Stimulated activated CD8-positive, alpha-beta memory T cell treated with anti-CD3 and anti-CD28 coated beads, Interleukin-4, amount 100 ng/mL, for 1 hour (primary cell): ENCODE measurements at places on chromosomes 4 and X.

- DNase-seq = no peak
Measured at GRCh38 chr4:73086095-73086868, 16.8 kb upstream of the COX18 start.

GRCh38 chr4:184234155-184234554, 16.5 kb upstream of the ENPP6 start:
- no peak for DNase-seq

- DNase-seq = no peak
Measured at GRCh38 chr4:17232566-17233253, 279.2 kb downstream of the QDPR start.

- DNase-seq = no peak
Measured at GRCh38 chr4:172680691-172681090, 487.9 kb upstream of the GALNT7 start.

DNA sequence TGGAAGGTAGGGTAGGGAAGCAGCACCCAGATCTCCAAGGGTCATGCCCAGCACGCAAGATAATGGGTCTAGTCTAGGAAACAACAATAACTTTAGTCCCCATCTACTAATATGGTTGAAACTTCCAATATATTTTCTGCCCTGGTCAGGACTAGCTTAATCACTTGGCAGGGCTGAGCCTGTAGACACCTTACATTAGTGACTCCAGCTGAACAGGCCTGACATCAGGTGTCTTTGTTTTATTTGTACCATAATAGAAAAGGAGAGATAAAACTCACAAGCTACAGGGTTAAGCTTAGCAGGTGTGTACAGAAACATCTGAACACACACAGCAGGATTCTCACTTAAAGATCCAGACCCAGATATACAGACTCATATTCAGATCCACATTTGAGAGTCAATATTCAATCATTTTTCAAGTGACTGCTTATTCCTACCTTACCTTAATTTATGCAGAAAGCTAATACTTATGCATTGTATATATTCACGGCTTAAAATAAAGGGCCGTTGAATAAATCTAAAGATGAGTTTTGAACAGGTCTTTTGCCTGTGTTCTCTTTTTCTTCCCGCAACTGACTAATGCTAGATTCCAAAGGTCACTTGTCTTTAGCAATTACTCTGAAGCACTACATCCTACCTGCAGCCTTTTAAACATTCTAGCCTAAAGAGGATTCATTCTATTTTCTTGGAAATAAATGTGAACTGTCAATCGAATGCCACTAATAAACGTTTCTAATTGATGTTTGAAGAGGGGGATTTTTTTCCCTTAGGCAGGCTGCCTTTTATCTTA, 745.3 kb downstream of the RPA4 start:
- DNase-seq = no peak

DNA sequence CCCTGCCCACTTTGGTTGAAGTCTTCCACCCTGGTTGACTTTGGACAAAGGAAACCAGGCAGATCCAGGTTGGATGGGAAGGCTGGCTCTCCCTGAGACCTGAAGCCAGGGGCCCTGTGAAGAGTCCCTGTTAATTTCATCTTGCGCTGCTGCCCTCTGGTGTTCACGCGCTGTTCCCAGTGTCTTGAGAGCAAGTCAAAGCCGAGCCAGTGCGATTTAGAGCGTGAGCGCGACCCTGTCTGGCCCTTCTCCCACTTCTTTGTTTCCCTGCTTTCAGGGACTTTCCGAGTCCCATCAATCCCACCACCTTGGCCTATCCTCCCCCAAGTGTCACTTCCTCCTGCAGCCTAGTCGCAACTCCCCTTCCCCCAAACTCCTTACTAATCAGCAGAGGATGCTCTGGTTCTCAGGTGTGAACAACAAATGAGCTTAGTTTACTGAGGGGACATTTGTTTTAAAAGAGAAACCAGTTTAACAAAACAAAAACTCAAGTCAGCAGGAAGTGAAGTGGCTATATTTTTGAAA, 25.8 kb upstream of the CHRNA9 start:
- DNase-seq = peak; percentile 90

- no peak for DNase-seq
Measured at GRCh38 chrX:16876696-16877095, 6.5 kb upstream of the RBBP7 start.

- no peak for DNase-seq
Measured at GRCh38 chrX:46381630-46382029, 163.6 kb downstream of the ZNF674 start.

DNA sequence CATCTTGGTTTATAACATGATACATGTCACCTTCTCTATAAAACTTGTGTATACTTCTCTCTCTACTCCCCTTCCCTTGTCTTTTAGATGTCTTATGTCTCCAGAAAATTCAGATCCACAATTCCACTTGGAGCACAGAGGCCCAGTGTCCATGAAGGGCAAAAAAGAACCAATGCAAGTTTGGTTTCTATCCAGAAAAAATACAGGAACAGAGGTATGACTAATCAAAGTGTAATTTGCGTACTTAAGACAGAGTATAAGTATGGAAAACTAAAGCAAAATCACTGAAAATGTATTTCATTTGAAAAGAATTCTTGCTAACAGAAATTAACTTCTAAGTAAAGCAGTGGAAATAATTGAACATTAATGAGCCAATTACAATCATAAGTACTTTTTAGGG, 46.2 kb downstream of the GUCY1B1 start:
- DNase-seq = no peak

- no peak for DNase-seq
Measured at GRCh38 chr4:30768277-30768676, 48.1 kb downstream of the PCDH7 start.

DNA sequence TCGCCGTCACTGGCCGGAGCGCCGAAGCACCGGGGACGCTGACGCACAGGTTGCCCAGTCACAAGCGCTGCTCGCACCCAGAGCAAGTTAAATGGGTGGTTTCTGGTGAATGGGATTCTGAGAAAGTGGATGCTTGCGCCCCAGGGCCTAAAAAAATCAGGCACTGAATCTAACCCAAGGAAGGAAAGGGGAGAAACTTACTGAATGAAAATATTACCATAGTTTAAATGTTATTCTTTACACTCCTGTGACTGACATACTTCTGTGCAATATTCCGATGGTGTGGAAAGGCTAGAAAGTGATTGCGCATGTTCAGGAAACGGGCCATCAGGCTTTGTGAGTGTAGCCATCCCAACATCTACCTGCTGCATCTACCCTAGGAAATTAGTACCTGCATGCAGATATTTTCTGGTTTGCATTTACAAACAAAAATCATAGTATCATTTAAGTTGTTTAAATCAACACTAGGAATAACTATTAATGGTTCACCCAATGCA, 838 bp upstream of the ABCG2 start:
- DNase-seq = no peak

- DNase-seq = no peak
Measured at GRCh38 chrX:16664626-16665025, 14.7 kb downstream of the S100G start.

GRCh38 chrX:45771114-45771513, 570.4 kb upstream of the DIPK2B start:
- no peak for DNase-seq

GRCh38 chrX:47361538-47362511, 8.6 kb upstream of the ZNF157 start:
- DNase-seq = no peak

DNA sequence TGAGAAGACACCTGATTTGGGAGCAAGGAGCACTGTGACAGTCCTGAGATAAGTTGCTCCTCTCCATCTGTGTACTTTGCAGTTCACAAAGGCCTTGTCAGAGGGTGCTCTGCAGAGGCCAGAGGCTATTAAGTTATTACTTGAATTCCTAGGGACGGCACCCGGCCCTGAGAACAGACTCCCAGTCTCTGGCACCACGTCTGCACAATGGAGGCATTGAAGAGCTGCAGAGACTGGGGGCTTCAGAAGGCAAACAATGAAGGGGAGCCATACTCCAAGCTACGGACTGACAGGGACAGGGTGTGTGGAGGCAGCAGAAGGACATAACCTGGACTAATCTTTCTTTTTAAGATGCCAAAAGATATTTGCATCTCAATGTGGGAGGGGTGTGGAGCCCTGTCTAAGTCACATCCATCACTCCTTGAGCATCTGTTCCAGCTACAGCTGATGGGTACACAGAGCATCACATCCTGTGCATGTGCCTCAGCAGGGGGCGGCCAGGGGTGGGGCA, 11.5 kb downstream of the RASGEF1B start:
- no peak for DNase-seq

DNA sequence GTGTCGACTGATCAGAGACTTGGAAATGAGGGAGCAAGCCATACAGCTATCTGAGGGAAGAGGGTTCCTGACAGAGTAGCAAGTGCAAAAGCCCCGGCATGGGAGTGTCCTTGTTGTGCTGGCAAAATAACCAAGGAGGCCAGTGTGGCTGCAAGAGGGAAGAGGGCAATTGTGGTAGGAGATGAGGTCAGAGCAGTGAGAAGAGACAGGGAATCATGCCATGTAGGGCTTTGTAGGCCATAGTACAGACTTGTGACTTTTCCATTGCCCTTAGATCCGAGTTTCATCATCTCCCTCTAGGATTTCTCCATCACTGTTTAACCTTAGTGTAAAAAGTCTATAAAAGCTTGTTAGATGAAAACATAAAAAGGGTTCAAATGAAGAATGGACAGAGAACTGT, 76.2 kb downstream of the DOCK11 start:
- DNase-seq = no peak

DNA sequence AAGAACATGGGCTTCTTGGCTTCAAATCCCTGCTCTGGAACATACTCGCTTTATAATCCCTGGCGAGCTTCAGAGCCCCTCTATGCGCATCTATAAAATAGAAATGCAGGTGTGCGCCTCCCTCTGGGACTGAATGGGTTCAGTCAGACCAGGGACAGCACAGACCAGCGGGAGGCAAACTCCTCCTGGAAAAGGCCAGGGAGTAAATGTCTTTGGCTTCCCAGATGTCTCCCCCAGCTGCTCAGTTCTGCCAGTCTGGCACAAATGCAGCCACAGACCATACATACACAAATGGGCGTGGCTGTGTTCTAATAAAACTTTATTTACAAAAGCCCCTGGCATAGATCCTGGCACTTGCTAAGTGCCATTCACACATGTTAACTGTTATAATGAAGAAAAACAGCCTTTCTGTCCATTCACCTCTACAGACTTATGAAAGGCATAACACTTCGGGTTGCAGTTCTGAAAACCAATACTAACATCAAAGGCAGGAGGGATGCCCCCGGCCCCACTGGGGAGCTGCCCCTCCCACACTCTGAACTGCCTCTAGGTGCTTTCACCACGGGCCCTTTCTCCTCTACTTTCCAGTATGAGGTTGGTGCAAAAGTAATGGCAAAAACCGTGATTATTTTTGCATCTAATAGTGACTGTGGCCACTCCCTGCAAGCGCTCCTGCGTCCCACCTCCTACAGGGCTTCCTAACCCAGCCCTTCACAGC, 4.6 kb downstream of the JAKMIP1 start:
- no peak for DNase-seq

- DNase-seq = no peak
Measured at GRCh38 chrX:69319376-69319775, 154.1 kb upstream of the PJA1 start.

GRCh38 chr4:164081371-164081770, 586.9 kb downstream of the TMA16 start:
- no peak for DNase-seq

- no peak for DNase-seq
Measured at GRCh38 chr4:145554691-145555090, 64.5 kb upstream of the MMAA start.

GRCh38 chrX:41184312-41184711, 99.1 kb downstream of the USP9X start:
- DNase-seq = no peak

GRCh38 chrX:136272325-136272724, 21.1 kb upstream of the MAP7D3 start:
- DNase-seq = no peak

- DNase-seq = no peak
Measured at GRCh38 chr4:23932186-23932585, 42.3 kb upstream of the PPARGC1A start.

DNA sequence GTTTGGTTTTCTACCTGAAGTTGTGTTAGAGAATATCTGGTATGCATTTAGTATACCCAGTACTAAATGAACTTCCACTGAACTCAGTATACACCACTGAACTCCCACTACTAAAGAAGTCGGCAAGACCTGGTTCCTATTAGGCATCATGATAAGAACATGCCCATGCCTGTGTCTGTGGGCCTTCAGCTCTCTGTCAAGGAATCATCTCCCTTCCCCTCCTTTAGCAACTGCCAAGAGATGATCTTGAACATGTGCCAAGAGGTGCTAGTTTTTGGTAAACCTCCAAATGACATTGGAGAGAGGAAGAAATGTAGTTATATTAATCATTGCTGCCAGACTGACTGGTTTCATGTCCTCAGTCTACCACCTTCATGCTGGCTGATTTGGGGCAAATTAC, 113.2 kb downstream of the ATP10D start:
- no peak for DNase-seq

GRCh38 chrX:107398115-107398514, 51.3 kb upstream of the FRMPD3 start:
- DNase-seq = no peak

- DNase-seq = no peak
Measured at GRCh38 chrX:40050532-40050931, 47.2 kb downstream of the BCOR start.

- DNase-seq = no peak
Measured at GRCh38 chr4:147975933-147976928, 244.3 kb downstream of the ARHGAP10 start.

DNA sequence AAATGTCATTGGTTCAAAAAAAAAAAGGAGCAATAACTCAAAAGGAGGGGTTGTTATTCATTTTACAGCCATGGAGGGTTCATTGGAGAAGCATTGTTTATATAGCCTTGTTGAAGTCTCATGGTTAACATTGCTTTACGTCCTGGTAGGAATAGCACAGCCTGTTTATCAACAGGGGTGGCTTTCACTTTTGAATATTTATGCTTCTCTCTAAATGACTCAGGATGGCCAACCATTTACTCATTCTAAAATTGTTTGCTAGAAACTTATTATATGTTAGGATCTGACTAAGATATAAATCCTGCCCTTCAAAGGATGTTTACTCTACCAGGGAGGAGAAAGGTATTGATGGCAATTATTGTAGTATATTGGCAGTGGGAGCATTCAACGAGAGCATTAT, 534.1 kb upstream of the GALNTL6 start:
- DNase-seq = no peak

DNA sequence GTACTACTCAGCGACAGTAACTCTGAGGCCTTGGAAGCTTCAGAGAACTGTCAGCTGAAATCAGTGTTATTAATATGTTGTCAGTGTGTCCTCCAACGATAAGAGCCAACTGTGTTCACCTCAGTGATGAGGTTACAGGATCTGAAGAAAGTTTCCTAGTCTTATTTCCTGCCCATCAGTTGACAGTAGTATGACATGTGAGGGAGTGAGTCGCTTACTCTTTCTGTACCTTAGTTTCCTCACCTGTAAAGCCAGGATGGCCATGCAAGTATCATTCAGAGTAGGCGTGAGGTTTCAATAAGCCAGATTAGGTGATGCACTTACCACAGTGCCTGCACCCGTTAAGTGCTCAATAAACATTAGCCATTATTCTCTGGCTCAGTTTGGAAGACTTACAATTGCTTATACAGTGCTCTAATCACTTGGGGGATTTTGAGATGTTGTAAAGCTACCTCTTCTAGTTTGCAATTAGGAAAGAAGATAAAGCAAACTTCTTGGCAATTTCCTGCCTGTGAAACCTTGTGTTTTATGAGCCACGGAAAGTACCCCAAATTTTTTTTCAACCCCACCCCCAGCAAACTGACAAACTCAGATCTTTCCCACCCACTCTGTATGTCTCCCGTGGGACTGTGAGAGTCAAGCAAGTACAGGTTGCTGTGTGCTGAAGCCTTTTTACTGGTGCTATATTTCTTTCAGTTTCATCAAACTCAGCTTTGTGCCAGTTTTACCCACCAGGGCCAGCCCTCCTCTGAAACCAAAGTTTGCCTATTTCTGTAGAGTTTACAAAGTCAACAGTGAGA, 62.2 kb downstream of the ANXA3 start:
- DNase-seq = no peak
